Activated CD4-positive, CD25-positive, alpha-beta regulatory T cell treated with anti-CD3 and anti-CD28 coated beads, Interleukin-2, amount 50 U/mL, for 16 hours (primary cell): ENCODE measurements at places on chromosomes 4 and X.

DNA sequence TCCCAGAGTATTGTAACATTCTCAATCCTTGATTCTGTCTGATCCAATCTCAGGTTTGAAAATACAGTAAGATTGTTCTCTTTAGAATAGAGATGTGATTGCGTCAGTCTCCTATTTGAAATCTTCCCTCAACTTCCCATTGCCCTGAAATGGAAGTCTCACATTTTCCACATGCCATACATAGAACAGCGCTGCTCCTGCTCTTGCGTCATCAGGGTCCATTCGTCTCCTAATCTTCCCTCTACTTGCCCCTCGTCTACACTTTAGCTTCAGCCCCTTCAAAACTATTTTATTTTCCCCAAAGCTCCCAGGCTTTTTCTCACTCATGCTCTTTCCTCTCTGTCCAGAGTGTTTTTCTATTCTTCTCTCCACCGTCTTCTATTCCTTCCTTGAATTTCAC lies 301.7 kb upstream of the MAGEB2 start:
- no peak for DNase-seq

GRCh38 chrX:66024570-66024969 lies 15.3 kb downstream of the VSIG4 start:
- no peak for DNase-seq

DNA sequence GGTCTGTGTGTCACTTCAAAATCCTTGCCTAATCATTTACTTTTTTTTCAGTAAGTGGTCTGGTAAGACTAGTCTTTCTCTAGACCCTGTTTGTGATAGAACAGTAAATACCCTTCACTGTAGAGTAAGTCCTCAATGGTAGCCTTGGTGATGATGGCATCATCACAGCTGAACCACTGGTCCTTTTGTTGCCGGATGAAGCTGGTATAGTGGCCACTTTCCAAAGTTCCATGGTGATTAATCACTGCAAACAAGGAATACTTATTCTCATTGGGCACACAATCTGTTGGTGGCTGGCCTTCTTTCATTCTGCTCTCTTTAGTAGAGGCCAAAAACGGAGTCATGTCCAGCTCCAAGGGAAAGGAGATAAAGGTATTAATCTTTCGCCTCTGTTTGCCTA lies 2.9 kb downstream of the USP51 start:
- no peak for DNase-seq

GRCh38 chr4:124564121-124564520 lies 148.4 kb downstream of the ANKRD50 start:
- no peak for DNase-seq

- no peak for DNase-seq
Measured at GRCh38 chr4:96183611-96184010, 343.7 kb downstream of the PDHA2 start.

DNA sequence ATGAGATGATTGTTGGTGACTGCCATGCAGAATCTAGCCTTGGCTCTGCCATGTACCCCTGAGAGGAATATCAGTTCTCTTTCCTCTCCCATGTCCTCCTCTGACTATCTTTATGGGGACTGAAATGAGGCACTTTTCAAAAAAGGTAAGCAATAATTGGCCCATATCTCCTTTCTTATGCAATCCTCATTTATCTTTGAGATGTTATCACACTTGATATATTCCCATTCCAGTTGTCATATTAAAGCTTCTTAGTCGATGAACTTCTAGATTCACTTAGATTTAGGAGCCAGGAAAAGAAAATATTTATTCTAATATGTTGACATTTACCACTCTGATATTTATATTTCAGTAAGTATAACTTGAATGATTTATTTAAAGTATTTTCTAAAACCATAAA lies 55.3 kb upstream of the CXCL8 start:
- DNase-seq: no peak

GRCh38 chrX:7198499-7198898 lies 50.5 kb upstream of the PUDP start:
- DNase-seq: no peak

GRCh38 chr4:86856896-86857295 lies 7.7 kb upstream of the SLC10A6 start:
- no peak for DNase-seq

- DNase-seq: no peak
Measured at GRCh38 chrX:154991039-154991438, 31.5 kb downstream of the F8 start.

- no peak for DNase-seq
Measured at GRCh38 chrX:2831471-2832228, 2.9 kb downstream of the GYG2 start.

GRCh38 chr4:186759990-186760389 lies 36.3 kb upstream of the FAT1 start:
- no peak for DNase-seq

GRCh38 chr4:100356172-100356571 lies 161.7 kb downstream of the EMCN start:
- no peak for DNase-seq

GRCh38 chr4:166146806-166147540 lies 273.9 kb downstream of the TLL1 start:
- no peak for DNase-seq

- no peak for DNase-seq
Measured at GRCh38 chr4:40515037-40515397, 114.6 kb downstream of the RBM47 start.

GRCh38 chrX:154355776-154356140 lies 18.7 kb downstream of the FLNA start:
- no peak for DNase-seq

- DNase-seq: no peak
Measured at GRCh38 chr4:124682384-124682783, 30.1 kb downstream of the ANKRD50 start.

GRCh38 chrX:68698942-68699341 lies 51.5 kb downstream of the STARD8 start:
- DNase-seq: no peak

DNA sequence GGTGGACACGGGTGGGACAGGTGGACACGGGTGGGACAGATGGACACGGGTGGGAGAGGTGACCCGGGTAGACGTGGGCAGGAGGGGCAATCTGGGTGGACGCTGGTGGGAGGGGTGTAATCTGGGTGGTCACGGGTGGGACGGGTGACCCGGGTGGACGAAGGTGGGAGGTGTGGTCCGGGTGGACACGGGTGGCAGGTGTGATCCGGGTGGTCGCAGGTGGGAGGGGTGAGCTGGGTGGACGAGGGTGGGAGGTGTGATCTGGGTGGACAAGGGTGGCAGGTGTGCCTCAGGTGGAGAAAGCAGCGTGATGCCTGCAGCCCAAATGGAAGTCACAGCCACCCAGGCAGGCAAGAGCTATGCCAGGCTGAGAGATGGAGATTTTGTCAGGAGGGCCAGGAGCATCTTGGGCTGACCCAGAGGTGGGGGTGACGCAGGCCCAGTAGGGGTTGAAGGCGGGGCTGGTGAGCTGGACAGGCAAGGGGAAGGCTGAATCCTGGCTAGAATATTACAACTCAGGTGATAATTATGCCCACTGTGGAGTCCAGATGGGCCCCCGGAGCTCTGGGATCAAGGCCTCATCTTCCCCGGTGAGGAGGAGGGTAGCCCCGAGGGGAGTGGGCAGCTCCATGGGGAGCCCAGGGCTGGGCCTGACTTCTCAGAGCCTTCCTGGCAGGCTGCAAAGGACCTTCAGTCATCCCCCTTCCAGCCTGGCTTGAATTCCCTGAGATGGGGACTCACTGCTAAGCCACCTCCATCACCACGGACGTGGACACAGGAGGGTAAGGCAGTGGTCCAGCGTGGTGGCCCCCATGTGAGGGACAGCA lies 100.0 kb downstream of the ADRA2C start:
- no peak for DNase-seq

DNA sequence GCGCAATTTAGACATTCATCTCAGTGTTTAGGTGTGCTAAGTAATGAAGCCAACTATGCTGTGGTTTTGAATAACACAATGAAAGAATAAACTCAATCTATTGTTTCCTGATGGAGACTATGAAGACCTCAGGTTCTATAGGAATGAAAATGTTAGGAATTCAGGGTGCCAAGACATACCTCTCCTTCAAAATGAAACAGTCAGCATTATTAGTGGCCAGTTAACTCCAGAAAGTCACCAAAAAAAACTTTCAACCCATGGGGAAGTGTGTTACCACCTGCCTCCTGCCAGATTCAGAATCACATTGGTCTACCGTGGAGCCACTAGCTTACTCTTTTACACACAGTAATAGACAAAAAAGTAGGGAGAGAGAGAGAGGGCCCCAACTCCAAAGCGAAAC lies 352.9 kb downstream of the GABRG1 start:
- DNase-seq: no peak

- no peak for DNase-seq
Measured at GRCh38 chr4:127641524-127641923, 8.8 kb downstream of the INTU start.

DNA sequence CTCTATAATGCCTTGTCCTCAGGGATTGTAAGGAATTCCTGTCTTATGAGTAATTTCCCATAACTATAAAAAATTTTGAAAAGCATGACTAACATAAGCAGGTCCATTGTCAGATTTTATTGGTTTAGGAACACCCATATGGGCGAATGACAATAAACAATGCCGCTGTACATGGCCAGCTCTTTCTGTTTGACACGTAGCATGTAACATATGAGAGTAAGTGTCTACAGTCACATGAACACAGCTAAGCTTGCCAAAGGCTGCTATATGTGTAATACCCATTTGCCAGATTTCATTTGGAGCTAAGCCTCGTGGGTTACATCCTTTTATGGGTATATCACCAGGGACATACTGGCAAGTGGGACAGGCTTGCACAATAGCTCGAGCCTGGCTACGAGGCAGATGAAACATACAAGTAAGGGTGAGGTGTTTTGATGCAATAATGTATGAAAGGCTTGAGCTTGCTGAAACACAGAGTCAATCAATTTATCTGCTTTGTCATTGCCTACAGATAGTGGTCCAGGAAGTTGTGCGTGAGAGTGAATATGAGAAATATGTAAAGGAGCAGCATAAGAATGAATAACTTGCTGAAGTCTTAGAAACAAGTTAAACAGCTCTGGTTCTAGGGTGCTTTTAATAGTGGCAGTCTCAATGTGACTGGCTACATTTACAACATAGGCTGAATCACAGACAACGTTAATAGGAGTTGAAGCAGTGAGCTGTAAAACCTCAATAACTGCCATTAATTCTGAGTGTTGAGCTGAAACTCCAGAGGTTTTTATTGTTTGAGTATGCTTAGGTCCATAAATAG lies 67.4 kb upstream of the UGT2B10 start:
- DNase-seq: no peak

DNA sequence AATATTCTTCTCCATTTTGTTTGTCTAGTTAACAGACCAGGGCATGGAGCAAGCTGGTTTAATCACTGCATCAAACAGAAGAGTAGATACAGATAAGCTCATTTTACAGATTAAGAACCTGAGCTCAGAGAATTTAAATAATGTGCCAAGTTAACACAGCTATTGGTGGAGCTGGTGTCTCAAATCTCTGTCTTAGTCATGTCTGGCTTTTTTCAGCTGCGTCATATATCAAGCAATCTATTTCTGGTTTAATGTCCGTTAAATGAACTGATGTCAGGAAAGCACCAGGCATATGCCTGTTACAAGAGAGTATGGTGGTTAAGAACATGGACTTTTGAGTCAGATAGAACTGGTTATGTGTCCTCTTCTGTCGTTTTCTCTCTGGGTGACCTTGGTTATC lies 79.8 kb upstream of the ADGRA3 start:
- no peak for DNase-seq

DNA sequence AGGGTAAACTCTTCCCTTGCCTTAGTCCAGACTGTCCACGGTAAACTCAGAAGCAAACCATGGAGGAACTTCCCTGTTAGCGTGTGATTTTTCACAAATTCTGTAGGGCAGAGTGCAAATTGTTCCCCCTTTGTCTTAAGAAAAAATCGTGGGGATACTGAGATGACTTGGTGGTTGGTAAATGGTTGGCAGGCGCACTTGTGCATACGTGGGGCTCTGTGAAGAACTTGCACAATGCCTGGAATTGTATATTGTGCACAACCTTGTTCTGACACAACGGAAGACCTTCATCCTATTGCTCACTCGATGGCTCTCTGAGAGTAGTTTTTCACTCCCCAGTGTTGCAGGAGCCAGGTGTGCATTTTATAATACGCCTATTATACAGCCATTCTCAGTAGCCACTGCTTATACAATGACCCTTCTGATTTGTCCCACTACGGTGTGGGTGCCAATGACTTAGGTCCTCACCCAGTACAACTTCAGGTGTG lies 150.0 kb downstream of the SPRY1 start:
- DNase-seq: no peak

- no peak for DNase-seq
Measured at GRCh38 chr4:145784036-145784435, 104.1 kb downstream of the C4orf51 start.

DNA sequence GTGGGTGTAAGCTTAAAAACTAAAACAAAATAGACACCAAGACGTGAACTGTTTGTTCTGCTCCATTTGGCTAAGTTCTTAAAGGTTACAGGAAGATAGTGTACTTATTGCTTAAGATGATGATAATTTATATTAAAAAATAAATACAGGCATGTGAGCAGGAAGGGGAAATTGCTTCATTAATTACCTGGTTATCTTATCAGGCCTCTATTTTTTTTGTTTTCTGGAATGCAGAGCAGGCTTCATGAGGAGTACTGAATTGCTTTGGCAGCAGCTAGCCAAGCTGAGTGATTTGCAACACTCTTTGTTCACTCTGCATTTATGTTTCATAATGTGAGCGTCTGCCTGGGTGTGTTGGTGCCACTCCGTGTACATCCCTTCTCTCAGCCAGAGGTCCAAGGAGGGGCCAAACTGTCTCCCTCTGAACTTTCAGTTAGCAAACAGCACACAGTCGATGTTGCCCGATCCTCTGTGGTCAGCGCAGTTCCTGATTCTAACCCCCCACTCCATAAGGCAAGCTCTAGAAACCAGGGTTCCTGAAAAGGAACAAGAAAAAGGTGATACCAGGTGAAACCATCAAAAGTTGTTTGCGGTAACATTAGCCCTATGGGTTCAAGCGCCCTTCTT lies 348.2 kb downstream of the SPRY1 start:
- DNase-seq: no peak

- no peak for DNase-seq
Measured at GRCh38 chr4:122688529-122689140, 43.9 kb upstream of the BBS12 start.

DNA sequence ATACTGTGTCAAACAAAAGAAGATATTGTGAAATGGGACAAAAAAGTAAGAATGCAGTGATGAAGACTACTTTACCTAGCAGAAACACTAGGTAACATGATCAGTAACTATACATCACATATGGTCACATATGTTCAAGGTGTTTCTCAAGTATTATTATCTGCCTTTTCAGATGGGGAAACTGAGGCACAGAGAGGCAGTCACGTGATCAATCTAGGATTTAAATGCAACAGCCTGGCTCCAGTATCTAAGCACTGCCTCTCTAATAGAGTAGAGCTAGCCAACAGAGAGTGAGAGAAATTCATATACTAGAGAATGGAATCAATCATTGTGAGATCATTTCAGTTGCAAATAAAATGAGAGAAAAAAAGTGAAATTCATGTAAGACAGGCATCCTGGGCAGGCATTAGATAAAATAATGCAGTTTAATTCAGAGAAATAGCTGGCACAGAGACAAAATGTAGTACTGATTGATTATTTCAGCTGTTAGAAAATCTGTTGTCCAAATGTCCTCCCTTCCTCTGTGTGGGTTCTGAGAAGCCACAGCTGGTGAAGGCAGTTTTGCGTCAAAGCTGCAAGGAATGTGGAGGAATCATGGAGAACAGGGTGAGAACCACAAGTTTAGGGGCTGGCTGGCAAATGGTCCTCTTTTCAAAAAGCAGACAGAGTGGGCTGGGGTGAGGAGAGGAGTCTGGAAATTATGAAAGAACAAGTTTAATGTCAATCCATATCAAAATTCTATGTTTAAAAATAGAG lies 26.0 kb downstream of the SMIM43 start:
- no peak for DNase-seq
